ENCODE measurements at places on chromosomes 3 and 15.

GRCh38 chr3:31670136-31670535 is 137.4 kb downstream of the STT3B start:
- no peak for DNase-seq

DNA sequence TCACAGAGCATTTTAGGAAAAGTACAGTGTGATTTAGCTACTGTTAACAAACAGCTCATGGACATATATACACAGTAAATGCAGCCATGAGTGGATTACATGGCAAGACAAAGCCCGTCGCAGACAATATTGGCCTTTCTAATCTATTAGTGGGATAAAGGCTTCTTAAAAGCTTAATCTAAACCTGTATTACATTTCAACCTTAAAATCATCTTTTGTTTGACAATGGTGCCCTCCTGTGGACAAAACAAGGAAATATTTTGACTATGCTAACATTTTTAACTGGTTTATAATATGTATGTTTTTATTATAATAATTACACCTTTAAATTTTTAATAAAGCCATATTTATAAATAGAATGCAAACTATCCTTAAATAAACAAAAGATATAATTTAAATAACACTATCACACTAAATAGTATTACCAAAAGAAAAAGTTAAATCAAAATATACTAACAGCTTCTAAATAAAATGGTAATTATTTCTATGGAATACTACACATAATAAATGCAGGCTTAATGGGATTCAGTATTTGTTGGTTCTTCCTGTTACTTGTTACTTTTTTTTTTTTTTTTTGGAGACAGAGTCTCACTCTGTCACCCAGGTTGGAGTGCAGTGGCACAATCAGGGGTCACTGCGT is 38.6 kb downstream of the TAFA4 start:
- peak; percentile 36 for DNase-seq

DNA sequence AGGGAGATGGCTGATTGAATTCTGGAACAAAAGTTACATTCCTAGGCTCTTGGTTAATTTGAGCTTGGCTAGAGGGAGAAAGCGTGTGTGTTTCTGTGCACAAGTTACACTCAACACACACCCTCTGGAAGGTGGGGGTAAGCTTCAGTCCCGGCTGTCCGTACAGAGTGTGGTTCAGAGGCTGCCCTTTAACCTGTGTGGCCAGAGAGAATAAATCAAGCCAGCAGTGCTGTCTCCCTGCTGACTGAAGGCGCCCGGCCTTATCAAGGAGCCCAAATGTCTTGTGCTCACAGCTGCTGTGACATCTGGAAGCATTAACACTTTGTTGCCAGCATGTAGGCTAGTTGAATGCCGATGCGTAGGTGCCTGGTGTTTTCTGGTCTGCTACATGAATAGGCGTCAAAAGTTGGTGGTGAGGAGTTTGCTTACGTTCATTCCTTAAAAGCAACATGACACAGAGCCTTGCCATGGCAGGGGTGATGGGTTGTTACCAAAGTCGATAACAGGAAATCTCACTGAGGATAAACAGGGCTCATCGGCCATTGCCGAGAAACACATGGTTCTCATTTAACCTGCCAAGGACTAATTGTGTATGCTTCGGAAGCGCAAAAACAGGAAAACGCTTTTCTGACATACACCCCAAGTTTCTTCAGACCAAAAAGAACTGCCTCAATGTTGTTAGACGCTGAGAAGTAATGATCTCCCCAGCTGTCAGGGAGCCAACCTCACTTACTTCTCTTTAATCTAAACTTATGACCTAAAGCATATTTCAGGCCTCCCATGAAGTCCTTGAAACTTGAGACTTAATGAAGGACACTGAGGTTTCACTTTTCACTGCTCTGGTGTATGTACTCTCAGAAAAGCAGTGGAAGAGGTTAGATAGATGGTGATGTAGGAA is 95.8 kb upstream of the CTDSPL start:
- DNase-seq = no peak

- DNase-seq = no peak
These were observed 77.6 kb downstream of the FHIT start for GRCh38 chr3:61173676-61174075.

DNA sequence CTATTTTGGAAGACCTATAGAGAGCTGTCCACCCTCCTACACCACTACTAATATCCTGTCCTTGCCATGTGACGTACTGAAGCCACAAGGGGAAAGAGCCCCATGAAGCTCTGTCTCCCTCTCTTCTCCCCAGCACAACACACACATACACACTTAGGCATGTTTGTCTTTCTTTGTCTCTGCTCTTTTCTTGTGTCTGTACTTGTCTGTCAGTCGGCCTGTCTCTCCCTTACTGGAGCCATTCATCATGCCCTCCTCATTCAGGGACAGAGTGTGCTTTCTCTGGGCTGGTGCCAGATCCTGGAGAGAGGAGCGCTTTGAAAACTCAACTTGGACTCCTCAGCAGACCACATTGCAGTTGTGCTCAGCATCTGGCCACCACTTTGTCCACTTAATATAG is 47.6 kb downstream of the PSMD6 start:
- no peak for DNase-seq

DNA sequence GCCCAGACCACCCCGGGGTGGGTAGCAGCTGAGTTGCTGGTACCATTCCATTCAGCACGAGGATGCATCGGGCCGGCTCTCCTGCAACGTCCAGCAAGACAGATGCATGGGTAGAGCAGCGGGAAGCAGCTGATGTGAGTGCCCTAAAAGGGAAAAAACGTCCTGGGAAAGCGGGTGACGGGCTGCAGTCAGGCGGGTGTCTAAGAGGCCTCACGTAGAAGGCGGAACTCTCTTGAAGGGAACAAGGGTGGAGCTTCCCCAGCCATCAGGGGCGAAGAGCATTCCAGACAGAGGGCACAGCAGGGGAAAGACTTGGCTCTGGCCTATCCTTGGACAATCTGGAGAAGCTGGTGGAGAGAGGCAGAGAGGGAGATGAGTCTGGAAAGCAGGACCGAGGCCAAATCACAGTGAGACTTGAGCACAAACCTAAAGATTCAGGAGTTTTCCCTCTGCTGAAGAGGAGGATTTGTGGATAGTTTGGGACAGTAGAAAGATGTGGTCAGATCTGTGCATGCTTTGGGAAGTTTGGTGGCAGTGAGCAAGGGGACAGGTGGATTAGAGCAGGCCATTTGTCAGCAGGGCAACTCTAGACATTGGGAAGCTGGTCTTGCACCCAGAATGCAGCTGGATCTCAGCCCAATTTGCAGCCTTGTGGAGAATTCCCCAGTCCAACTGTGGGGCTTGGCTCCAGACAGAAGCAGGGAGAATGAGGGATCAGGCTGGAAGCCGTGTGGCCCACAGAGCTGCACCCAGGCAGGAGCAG is 70.7 kb downstream of the SEMA5B start:
- DNase-seq = no peak

DNA sequence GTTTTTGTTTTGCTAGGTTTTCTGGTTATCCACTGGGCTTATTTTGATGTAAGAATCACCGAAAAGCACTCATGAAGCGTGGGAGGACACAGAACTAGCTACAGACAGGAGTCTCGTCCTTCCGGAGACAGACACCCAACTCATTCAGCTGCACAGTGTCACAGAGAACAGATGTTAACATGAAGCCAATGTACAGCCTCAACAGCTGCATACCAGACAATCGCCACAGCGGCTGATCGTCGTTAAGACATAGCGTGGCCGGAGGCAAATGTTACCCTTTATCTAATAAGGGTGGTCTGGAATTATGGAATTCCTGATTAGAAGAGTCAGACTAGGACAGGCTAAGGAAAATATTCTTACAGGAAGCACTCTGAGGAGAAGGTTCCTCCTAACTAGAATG is 1.1 kb upstream of the PYGO1 start:
- no peak for DNase-seq

- no peak for DNase-seq
These were observed 516.3 kb upstream of the CADM2 start for GRCh38 chr3:84442533-84442932.

- DNase-seq = no peak
These were observed 230.7 kb upstream of the EPHA3 start for GRCh38 chr3:88876724-88877123.

DNA sequence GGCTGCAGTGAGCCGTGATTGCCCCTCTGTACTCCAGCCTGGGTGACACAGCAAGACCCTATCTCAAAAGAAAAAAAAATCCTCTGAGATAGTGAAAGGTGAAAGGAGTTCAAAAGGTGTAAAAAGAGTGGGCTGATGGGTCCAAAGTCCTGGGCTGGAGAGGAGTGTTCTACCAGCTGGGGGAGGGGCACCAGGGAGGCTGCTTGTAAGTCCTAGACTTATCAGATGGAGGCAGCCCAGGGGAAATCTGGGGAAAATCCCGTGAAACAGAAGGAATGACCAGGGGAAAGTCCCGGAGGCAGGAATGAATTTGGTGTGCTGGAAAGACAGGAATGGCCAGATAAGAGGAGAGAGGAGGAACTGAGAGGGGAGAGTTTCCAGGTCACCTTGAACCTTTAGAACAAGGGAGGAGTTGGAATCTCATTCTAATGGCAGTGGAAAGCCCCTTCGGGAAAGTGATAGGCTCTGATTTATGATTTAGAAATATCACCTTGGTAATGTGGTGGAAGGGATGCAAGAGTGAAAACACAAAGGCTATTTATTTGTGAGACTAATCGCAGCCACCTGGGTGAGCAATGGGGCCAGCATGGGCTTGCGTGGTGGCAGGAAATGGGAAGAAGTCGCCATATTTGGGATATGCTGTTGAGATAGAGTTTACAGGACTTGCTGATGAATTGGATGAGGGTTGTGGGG is 23.4 kb upstream of the PPP4R2 start:
- no peak for DNase-seq

DNA sequence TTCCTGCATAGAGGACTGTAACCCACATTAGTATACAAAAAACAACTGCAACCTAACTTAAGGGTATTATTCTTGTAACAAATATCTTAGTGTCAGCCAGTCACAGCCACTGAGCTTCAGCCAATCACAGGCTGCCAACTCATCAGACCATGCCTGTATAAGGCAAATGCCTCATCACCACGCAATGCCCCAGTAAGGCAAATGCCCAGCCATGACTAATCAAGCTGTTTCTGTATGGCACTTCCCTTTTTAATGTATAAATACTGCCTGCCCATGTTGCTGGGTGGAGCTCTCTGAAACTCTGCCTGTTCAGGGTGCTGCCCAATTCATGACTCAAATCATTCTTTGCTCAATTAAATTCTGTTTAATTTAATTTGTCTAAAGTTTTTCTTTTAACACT is 18.4 kb upstream of the GABRA5 start:
- DNase-seq = no peak

- no peak for DNase-seq
These were observed 30.5 kb downstream of the CLASP2 start for GRCh38 chr3:33687406-33688010.

GRCh38 chr3:128041344-128041743 is 10.9 kb upstream of the SEC61A1 start:
- no peak for DNase-seq

DNA sequence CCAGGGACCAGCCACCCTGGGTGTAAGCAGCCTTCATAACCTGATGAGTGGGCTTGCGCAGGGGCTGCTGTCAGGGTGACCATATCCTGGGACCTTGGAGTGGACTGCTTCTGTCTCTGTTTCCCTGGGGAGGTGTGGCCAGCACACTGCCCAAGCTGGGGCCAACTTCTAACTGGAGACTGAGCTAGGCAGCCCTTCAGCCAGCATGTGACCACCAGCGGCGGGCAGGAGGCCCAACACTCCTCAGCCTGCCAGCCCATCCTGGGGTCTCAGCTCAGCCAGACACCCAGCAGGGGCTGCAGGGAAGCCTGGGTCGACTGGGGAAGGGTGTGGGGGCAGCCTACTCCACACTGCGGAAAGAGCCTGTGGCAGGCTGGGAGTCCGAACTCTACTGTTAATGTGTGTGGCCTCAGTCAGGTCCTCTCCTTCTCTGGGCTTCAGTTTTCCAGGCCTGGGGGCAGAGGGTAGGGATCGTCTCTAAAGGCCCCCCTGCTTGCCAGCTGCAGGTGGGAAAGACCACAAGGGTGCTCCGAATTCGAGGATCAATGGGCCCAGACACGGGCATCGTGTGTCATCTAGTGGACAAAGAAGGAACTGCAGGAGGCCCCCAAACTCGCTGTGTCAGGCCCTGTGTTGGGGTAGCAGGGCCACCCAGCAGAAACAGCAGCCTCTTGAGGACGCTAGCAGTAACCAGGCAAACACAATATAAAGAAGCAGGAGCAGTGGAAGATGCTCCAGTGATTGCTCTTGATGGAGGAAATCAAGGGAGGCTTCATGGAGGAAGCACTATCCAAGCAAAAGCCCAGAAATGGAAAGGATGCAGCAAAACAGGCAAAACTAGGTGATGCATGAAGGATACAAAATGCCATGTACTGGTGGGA is 2.0 kb upstream of the SEMA3G start:
- DNase-seq = peak; percentile 68

- DNase-seq = no peak
These were observed 73.5 kb upstream of the IQSEC1 start for GRCh38 chr3:13146643-13147143.

- DNase-seq = no peak
These were observed 372.6 kb downstream of the VPS13C start for GRCh38 chr15:61687651-61688050.

DNA sequence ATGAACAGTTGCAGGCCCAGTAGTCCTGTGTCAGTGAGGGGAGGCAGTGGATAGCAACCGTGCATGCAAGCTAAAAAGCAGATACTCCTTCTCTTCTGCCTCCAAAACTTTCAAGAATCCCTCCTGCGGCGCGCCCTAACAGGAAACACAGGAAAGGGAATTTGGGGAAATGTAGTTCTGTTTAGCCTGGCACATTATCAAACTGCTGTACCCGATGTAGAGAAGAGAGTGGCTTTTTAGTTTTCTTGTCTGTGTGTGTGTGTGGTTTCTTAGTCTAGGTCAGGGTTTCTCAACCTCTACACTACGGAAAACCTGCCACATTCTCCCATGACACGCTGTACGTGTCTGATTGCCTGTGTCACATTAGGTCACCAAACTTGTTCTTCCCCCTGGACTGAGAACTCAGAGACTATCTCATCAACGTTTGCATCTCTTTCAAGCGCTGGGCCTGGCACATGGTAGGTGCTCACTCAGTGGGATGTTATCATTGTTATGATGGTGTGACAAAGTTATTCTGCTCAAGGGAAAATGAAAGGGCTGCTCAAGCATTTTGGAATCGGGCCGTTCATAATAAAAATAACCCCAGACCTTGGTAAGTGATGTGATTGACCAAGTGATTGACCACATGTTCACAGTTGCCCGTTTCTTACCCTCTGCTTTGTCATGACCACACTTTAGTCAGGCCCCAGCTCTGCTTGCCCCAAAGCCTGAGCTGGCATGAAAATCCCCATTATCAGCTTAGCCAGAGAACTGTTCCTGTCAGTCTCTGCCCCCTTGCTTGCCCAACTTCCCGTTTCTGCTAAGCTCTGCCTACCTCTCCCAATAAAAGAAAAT is 33.2 kb downstream of the TM4SF4 start:
- no peak for DNase-seq

Data from CD4-positive, alpha-beta memory T cell (primary cell).